Endothelial cell of umbilical vein (primary cell): ENCODE measurements at places on chromosomes 1 and 21. TPM values are rescaled to one million over a fixed set of nuclear protein-coding genes. Genes with fewer than 3 reads are reported as not detected.

The LCE1D gene
- not detected in 2 replicates for total RNA-seq

The CFAP45 gene
- total RNA-seq: 2.1 and 2.5 TPM in 2 replicates

The OR2M3 gene
- not detected in 2 replicates for total RNA-seq

The TFAP2E gene
- 0.18 TPM in 1 of 2 replicates, not detected in the other for total RNA-seq

The SPRR2E gene
- total RNA-seq: not detected in 2 replicates

The FCN3 gene
- not detected in 2 replicates for total RNA-seq

The CD1B gene
- total RNA-seq: not detected in 2 replicates

The TNFAIP8L2 gene
- total RNA-seq: not detected in 2 replicates

The S100A9 gene
- total RNA-seq: not detected in 2 replicates

The EPHA8 gene
- total RNA-seq: not detected in 2 replicates
